Stimulated activated CD4-positive, alpha-beta T cell treated with anti-CD3 and anti-CD28 coated beads, TNF-alpha, amount 100 ng/mL, for 24 hours (primary cell): ENCODE measurements at places on chromosomes 5 and 9.
A peak's percentile ranks its signal among the peaks of the same experiment; 100 is the strongest.

DNA sequence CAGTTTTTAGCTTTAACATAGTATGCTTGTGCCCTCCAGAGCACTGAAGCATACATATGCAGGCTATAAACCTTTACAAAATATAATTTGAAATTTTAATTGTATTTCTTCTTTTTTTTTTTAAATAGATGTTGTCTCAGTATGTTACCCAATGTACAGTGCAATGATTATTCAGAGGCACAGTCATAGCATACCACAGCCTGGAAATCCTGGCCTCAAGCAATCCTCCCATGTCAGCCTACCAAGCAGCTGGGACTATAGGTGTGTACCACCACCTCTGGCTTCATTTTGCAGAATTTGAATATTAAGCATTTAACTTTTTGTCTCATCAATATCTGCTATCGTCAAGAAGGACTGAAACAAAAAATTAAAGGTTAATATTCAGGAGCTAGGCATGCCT is 16.9 kb upstream of the ZNF782 start:
- no peak for DNase-seq

GRCh38 chr9:34380511-34381315 is 4.0 kb upstream of the MYORG start:
- peak; percentile 54 for DNase-seq

GRCh38 chr5:177431317-177432142 is 5.1 kb downstream of the GRK6 start:
- DNase-seq = peak; percentile 78

DNA sequence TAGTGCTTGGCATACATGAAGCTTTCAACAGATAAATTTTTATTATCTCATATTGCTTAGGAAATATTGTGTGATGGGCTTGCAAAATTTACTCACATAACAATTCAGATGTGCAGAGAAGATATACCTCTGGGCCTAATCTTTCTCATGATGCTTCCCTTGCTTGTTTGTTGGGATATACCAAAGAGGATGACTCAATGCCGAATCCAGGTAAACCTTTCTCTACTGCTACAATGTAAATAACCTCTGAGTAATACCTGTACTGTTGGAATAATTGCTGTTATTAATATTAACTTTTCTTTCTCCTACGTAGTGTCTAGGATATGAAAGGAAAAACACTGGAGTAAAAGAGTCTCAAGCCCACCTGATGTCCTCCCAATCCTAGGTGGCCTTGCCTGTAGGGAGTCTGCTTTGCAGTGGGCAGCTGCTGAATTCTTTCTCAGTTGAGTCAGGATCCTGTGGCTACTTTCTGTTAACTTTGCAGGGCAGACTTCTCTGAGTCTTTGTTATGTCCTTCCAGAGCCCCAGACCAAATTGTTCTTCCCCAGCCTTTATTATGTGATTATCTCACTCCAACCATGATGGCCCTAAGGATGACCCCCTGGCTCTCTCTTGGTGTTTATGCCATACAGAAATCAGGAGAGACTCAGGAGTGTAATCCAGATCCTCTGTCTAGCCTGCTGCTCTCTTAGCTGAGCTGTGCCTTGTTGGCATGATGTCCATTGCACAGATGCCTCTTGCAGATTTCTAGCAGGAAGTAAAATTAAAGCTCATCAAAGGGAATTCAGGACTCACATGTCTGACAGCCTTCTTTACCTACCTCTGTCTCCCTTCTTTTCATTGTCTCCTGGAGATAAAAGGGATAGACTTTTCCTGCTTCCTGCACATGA is 208.1 kb downstream of the SNX18 start:
- DNase-seq = no peak

GRCh38 chr5:118696076-118696475 is 292.3 kb downstream of the DTWD2 start:
- no peak for DNase-seq

GRCh38 chr5:142697356-142698255 is 11.7 kb upstream of the FGF1 start:
- no peak for DNase-seq

- no peak for DNase-seq
Observed at GRCh38 chr9:105393576-105394344, 54.1 kb upstream of the FSD1L start.

GRCh38 chr9:93929231-93929630 is 25.9 kb downstream of the BARX1 start:
- no peak for DNase-seq

- no peak for DNase-seq
Observed at GRCh38 chr9:36218011-36218410, 27.3 kb downstream of the CLTA start.

GRCh38 chr5:33408816-33409215 is 31.9 kb upstream of the TARS1 start:
- no peak for DNase-seq

GRCh38 chr9:81517954-81518353 is 171.4 kb downstream of the TLE1 start:
- DNase-seq = no peak

- DNase-seq = no peak
Observed at GRCh38 chr5:169956756-169957155, 23.5 kb downstream of the INSYN2B start.

DNA sequence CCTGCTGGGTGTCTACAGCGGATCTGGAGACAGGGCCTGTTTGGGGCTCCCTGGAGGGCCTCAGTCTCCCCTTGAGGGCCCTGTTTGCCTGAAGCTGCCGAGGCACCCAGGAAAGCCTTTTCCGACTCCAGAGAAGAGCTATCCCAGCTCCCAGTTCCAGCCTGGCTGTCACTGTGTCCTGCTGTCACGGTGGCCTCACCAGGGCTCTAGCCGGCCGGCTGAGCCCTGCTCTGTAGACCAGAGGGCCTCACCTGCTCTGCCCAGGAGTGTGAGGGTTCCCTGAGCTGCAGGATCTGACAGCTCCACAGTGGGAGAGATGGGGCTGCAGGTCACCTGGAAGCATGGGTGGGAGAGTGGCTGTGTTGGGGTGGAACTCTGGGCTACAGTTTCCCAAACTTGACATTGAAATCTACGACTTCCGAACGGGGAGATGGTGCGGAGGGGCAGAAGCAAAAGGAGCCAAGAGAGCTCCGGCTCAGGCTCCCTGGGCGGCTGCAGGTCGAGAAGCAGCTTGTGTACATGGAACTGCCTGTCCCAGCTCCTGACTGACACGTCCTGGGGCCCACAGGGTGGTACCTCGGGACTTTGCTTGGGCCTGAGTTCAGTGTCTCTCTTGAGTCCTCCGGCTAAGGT is 94.9 kb downstream of the CACNA1B start:
- DNase-seq = no peak

DNA sequence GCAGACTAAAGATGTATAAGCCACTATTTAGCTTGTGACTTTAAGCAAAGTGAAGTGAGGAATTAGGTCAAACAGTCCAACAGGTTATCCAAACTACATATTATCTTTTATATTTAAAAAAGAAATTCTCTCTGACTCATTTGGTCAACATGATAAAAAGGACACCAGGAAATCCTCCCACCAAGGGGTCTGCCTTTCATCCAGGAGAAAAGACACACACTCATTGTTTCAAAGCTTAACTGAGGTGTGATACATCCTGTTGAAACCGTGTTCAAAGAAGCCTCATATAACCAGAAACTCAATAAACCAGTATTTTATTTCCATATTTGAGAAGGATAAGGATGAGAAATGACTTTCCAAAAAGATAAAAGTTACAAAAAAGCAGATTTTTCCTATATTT is 417.1 kb downstream of the HCN1 start:
- no peak for DNase-seq

GRCh38 chr5:16603295-16603694 is 13.5 kb downstream of the RETREG1 start:
- no peak for DNase-seq

DNA sequence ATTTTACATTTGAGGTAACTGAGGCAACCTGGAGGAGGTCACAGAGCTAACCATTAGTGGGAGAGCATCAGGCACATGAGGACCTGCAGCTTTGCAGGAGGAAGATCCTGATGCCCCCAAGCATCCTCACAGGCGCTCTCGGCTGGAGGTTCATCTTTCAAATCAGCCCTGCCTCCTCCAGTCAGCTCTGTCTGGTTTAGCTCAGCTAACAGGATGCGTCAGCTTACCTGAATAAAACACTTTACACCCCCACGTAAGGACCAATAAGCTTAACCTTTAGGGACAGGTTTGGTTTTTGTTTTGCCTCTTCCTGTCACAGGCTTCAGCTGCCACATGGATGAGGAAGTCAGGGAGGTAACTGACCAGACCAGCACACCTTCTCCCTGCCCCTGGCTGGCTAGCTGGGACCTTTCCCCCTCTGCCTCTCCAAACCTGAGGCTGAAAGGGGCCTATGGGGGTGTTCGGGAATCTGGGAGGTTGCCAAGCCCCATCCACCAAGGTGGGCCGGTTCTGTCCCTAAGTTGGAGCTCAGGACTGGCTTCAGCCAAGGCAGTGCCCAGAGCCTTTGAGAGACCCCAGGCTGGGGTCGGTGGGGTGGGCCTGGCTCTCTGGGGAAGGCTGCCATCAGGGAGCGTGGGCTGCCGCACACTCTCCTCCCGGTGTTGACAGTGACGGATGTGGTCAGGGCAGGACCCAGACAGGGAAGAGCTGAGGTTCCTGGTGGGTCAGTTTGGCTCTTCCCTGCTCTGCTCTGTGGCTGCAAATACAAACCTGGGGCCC is 20.0 kb upstream of the FCN1 start:
- DNase-seq = no peak
